ENCODE measurements at places on chromosomes 2 and 18. TPM values are rescaled to one million over a fixed set of nuclear protein-coding genes. Genes with fewer than 3 reads are reported as not detected.

ACMSD gene
- under 0.01 TPM for total RNA-seq

SERPINB11 gene
- total RNA-seq: not detected

SLC4A1AP gene
- 25.6 TPM for total RNA-seq

SERPINB12 gene
- total RNA-seq: not detected

NEUROD1 gene
- not detected for total RNA-seq

NEU2 gene
- total RNA-seq: not detected

MMADHC gene
- total RNA-seq: 201 TPM

HTR2B gene
- 6.0 TPM for total RNA-seq

LIMS1 gene
- 42.1 TPM for total RNA-seq

SMYD5 gene
- total RNA-seq: 12.7 TPM

C2orf66 gene
- not detected for total RNA-seq

CD8B2 gene
- total RNA-seq: not detected

CPLX4 gene
- total RNA-seq: not detected

ARMC9 gene
- total RNA-seq: 72.9 TPM

STAT4 gene
- total RNA-seq: 2.0 TPM

SAG gene
- not detected for total RNA-seq

TSPYL6 gene
- not detected for total RNA-seq

FAM228A gene
- 0.18 TPM for total RNA-seq

MEP1B gene
- total RNA-seq: not detected

TCF23 gene
- total RNA-seq: not detected

RTN4 gene
- total RNA-seq: 176 TPM

HRH4 gene
- total RNA-seq: under 0.01 TPM

ITPRIPL1 gene
- 0.43 TPM for total RNA-seq

POTEJ gene
- not detected for total RNA-seq

PJVK gene
- total RNA-seq: 1.8 TPM

CHST9 gene
- total RNA-seq: not detected

CCDC150 gene
- total RNA-seq: 1.9 TPM

PROKR1 gene
- not detected for total RNA-seq
